EL (cell line): ENCODE measurements at places on chromosomes 3 and 15.

GRCh38 chr3:40337136-40338108 is 27.9 kb downstream of the EIF1B start:
- no peak for DNase-seq

- no peak for DNase-seq
Measured at GRCh38 chr3:179438841-179439240, 12.4 kb downstream of the GNB4 start.

DNA sequence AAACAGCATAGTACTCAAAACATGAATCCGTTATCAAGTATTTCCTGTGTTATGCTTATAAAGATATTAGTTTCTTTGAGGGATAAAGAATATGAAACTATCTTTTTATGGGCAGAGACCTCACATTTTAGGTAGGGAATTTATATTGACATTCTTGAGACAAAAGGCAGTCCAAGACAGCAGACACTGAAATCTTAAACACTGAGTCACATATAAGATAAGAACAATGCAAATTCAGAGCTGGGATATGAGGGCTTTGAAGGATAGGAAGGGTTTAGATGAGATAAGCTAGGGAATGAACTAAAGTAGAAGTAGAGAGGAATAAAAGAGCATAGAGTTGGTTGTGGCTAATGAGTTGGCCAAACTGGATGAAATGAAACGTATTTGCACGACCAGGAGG is 58.4 kb downstream of the ASTE1 start:
- DNase-seq: peak; percentile 74

DNA sequence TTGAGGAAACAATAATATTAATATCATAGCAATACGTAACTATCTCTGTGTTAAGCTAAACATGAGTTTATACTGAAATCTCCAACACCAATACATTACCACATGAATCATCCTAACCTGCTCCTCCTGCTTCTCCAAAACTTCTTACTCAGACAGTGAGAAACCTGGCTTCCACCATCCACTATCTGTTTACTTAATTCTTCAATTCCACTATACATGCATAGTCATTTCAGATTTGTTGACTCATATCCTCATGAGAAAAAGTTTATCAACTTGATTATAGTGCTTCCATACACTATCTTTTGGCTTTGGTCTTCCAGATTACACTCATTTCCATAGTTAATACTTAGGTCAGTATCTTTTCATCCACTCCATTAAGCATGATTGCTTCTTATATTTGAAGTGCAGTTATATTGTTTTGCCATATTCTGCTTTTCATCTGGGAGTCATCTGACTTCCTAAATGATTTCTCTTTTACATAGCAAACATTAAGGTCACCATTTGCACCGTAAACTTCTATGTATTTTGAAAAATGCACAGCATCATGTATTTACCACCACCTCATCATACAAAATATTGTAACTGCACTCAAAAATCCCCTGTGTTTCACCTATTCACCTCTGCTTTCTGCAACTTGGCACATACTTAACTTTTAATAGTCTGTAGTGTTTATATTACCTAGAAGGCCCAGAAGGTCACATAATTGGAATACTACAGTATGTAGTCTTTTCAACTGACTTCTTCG is 970.6 kb downstream of the DIPK2A start:
- DNase-seq: no peak

- no peak for DNase-seq
Measured at GRCh38 chr15:71538181-71538580, 272.2 kb upstream of the NR2E3 start.
